T-helper 2 cell (primary cell): ENCODE measurements at places on chromosomes 3 and 15.

GRCh38 chr15:31606931-31607497, 280.4 kb downstream of the KLF13 start:
- no peak for DNase-seq

DNA sequence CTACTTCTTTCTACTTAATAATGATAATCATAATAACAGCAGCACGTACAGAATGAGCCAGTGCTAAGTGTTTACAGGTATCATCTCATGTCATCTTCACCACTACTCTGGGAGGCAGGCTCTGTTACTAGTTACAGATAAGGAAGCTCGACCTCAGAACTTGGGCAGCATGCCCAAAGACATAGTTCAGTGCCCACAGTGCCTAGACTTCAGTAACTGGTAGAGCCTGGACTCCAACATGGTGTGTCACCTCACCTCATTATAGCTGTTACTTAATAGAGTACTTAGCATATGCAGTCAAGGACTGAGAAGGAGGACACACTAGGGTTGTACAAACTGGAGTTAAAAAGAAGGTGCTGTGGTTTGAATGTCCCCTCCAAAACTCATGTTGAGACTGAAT, 7.6 kb downstream of the GADL1 start:
- no peak for DNase-seq

- no peak for DNase-seq
These were observed 32.9 kb downstream of the OR4F15 start for GRCh38 chr15:101844916-101845315.

- no peak for DNase-seq
These were observed 201.4 kb upstream of the CTNNB1 start for GRCh38 chr3:40997711-40998519.

GRCh38 chr3:71048948-71049347, 534.6 kb downstream of the FOXP1 start:
- DNase-seq: no peak

DNA sequence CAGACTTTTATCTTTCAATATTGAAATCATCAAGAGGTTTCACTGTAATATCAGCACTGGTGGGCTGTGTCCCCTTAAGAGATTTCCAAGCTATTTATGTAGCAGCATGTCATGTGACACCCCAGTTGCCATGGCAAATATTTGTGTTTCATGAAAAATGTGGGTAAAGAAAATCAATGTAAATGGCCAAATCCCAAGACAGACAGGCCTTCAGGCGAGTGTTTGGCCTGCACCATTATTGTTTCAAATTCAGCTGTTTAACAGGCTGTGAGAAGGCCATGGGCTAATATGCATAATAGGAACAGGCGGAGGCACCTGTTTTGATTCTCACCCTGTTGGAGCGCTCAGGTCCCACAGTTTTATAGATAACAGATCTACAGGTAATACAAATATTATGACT, 104.2 kb downstream of the IQCH start:
- no peak for DNase-seq

DNA sequence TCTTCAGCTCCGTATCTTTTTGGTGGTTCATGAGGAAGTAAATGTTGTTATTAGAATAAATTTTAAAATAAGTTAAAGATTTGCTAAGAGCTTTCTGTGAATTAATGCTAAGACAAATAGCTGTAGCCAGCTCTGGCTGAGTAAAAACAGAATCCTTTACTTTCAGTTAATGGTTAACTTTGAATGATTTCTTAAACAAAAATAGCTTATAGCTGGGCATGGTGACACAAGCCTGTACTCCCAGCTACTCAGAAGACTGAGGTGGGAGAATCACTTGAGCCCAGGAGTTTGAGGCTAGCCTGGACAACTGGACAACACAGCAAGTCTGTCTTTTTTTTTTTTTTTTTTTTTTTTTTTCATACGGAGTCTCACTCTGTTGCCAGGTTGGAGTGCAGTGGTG, 25.0 kb downstream of the TCAIM start:
- no peak for DNase-seq

- DNase-seq: no peak
These were observed 63.3 kb downstream of the RBMS3 start for GRCh38 chr3:29344154-29344553.

DNA sequence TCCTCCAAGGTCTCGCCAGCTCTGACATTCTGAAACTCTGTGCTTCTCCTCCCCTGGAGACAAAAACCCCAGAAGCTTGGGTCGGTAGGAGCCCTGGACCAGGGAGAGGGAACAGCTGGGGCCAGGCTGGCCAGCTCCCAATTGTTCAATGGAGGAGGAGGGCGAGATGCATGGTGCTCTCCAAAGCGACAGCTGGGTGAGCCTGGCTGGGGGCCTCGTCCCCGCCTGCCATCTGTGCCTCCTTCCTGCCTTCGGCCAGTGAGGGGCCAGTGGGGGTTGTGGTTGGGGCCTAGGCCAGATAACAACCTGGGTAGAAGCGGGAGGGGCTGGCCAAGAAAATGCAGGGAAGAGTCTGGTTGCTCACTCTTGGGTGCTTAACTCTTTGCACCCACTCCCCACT, 79.4 kb downstream of the CORO2B start:
- no peak for DNase-seq

DNA sequence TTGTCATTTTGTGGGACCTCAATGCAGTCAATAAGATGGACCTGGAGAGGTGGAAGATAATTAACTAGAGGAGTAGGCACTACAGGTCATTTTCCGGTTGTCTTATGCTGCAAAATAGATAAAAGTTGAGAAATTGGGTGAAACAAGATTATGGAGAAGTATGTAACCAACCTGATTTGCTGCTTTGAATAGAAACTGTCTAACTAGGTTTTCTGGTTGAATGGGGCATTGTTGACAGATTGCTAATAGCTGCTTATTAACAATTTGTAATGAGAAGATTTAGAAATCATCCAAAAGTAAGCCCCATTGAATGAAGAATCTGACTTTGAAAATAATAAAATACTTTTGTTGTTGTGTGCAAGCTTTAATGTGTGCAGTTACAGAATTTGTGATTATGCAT, 26.2 kb downstream of the PIAS1 start:
- DNase-seq: no peak

DNA sequence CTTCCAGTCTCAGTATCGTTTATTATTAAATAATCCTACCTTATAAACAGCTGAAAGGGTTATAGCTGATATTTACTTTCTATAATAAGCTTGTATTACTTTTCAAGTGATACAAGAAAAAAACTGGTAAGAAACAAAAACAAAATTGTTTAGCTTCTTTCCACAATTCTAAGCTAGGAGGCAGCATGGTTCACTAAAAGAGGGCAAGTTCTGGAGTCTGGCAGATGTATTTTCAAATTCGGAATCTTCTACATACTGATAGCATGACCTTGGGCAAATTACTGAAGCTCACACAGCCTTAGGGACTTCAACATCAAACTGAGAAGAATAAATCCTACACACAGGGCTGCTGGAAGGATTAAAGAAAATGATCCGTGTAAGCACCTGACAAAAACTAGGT, 15.4 kb downstream of the C15orf62 start:
- DNase-seq: no peak

- no peak for DNase-seq
These were observed 66.9 kb downstream of the CCNL1 start for GRCh38 chr3:157093096-157093495.

DNA sequence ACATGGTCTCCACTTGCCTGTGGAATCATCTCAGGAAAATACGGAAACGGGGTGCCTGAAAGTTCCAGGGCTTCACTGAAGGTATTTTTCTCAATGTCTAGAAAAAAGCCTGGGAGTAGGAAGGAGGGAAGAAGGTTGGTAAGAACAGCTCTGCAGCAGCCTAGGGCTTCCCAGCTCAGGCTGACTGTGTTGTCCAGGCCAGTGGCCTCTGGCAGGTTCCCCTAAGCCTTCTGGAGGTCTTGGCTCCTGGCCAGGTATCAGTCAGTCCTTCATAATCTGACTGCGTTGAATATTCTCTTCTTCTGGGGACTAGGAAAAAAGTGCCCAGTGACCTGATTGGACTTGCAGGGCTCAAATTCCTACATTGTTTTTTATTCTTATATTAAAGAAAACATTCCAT, 38.6 kb downstream of the SSR3 start:
- DNase-seq: no peak

DNA sequence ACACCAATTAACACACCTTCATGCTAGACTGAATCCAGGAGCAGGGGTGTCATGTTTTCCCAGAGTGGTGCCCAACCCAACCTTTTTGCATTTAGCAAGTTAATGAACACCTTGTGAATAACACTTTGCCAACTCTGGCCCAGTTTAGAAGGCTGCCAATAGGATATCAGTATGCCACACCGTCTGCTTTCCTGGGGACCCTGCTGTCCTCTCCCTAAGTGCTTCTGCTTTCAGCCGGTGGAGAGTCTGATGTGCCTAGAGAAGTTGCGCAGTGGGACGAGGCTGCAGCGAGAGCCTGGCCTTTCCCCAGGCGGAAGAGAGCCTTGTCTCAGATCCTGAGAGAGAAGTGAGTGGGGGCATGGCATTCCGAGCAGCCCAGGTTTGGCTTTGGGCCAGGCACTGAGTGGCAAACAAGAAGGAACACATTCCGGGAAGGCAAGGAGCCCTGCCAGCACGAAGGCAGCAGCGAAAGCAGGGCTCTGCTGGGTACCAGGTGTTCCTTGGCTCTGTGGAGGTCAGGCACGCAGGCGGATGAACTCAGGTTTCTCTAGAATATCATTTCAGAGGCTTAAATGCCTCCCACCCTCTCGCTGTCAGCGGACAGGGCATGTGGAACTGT, 36.9 kb downstream of the SENP8 start:
- no peak for DNase-seq

DNA sequence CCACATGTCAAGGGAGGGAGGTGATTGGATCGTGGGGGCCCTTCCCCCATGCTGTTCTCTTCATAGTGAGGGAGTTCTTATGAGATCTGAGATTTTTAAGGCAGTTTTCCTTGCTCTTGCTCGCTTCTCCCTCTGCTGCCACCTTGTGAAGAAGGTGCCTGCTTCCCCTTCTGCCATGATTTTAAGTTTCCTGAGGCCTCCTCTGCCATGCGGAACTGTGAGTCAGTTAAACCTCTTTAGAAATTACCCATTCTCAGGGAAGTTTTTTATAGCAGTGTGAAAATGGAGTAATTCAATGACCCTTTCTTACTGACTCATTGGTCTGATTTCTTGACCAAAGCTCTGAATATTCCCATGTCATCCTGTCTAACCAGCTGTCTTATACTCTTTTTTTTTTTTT, 484.4 kb upstream of the TPRG1 start:
- DNase-seq: no peak

GRCh38 chr3:118945834-118946233, 88.8 kb downstream of the IGSF11 start:
- no peak for DNase-seq

DNA sequence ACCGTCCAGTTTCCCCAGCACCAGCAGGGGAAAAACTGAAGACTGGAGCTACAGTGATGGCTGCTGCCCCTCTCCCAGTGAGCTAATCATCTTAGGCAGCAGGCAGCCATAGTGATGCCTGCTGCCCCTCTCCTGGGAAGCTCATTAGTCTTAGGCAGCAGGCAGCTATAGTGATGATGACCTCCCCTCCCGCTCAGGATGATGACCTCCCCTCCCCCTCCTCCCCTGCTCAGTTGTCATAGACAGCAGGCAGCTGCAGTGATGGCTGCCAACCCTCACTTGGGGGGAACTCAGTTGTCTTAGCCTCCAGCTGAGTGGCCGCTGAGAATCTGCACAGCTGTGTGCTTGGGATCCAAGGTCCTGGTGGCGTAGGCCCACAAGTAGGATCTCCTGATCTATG, 80.9 kb upstream of the MANF start:
- DNase-seq: no peak

- DNase-seq: peak; percentile 9
These were observed 218.1 kb downstream of the ADAMTSL3 start for GRCh38 chr15:83871808-83872559.

- DNase-seq: no peak
These were observed 427.8 kb upstream of the C2CD4B start for GRCh38 chr15:62592920-62593319.
